Central memory CD8-positive, alpha-beta T cell (primary cell): ENCODE measurements at places on chromosomes 3 and 15.

GRCh38 chr3:157064402-157064801 is 95.5 kb downstream of the CCNL1 start:
- DNase-seq: no peak
- H3K27ac ChIP-seq: no peak overlapping the region
- peaks cover 7% of the 10 kb centered on the region for H3K36me3 ChIP-seq
- H3K4me1 ChIP-seq: peaks cover 36% of the 10 kb centered on the region
- no peaks in the 10 kb centered on the region for H3K27me3 ChIP-seq

DNA sequence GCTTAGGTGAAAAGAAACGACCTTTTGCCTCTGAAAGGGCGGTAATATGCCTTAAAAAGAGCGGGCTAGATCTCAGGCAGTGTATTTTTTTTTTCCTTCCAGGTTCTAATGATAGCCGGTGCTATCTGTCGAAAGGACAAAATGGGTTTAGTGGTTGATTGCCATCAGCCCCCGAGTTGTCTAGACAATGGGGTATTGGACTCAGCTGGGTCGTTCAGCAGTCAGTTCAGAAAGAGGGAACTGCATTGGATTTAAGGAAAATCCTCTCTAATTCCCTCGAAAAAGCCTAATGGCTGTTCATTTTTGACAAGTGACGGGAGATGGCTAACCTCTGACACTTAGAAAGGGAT is 728 bp downstream of the EIF2B5 start:
- DNase-seq: no peak
- peaks cover 21% of the 10 kb centered on the region for H3K36me3 ChIP-seq
- no peaks in the 10 kb centered on the region for H3K27me3 ChIP-seq
- H3K4me1 ChIP-seq: peaks cover 44% of the 10 kb centered on the region
- peak overlapping the region; percentile 92 for H3K27ac ChIP-seq
- H3K4me3 ChIP-seq: peak overlapping the region; percentile 94

DNA sequence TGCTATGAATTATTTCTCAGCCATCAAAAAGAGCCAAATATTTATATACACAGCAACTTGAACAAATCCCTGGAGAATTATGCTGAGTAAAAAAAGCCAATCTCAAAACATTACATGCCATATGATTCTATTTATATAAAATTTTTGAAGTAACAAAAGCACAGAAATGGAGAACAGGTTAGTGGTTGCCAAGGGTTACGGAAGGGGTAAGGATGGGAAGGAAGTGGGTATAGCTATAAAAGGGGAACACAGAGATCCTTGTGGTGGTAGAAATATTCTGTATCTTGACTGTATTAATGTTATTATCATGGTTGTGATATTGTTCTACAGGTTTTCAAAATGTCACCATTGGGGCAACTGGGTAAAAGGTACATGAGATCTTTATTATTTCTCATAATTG is 62.3 kb upstream of the ASB14 start:
- no peak for DNase-seq
- no peaks in the 10 kb centered on the region for H3K27me3 ChIP-seq
- H3K4me1 ChIP-seq: no peaks in the 10 kb centered on the region
- H3K36me3 ChIP-seq: no peaks in the 10 kb centered on the region

DNA sequence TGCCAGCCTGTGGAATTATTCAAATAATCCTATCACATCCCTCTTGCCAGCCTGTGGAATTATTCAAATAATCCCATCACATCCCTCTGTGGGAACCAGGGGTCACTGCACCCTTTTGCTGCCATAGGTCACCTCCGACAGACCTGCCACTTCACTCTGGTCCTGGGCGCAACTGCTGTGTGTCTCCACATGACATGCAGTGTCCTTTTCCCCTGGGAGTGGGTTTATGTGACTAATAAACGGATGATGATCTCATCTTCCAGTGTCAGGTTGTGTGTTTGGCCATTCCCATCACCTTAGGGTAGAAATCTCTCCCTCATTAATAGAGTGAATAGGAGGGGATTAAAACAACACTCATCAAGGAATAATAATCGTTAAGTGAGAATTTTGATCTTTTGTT is 603.6 kb upstream of the NR2F2 start:
- peaks cover 15% of the 10 kb centered on the region for H3K27me3 ChIP-seq
- H3K27ac ChIP-seq: no peak overlapping the region
- H3K4me3 ChIP-seq: no peak overlapping the region
- no peaks in the 10 kb centered on the region for H3K4me1 ChIP-seq
- no peaks in the 10 kb centered on the region for H3K36me3 ChIP-seq

DNA sequence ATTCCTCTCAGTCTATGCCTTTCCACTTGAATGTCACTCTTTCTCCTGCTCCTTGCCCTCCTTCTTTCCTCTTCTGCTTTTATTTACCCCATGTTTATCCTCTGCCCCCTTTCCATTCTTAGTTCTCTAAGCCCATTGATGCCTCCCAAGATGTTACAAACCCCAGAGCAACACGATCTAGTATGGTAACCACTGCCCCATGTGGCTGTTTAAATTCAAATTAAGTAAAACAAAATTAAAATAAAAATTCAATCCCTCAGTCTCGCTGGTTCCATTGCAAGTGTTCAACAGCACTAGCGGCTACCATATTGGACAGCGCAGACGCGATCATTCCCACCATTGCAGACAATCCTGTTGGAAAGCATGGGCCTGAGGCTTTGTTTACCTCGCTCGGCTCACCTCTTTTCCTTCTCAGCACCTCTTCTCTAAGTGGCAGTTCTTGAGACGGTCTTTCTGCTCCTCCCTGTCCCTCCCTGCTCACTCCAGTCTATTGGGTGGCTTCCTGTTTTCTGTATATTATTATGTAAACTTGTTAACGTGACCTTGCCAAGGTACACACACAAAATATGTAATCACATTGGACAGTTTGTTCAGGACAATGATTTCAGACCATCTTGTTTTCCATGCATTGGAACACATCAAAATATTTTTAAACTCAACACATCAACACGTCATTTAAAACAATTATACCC is 21.8 kb upstream of the CA12 start:
- peaks cover 12% of the 10 kb centered on the region for H3K27me3 ChIP-seq
- H3K36me3 ChIP-seq: no peaks in the 10 kb centered on the region
- no peak overlapping the region for H3K27ac ChIP-seq
- no peak for DNase-seq
- no peak overlapping the region for H3K4me3 ChIP-seq

DNA sequence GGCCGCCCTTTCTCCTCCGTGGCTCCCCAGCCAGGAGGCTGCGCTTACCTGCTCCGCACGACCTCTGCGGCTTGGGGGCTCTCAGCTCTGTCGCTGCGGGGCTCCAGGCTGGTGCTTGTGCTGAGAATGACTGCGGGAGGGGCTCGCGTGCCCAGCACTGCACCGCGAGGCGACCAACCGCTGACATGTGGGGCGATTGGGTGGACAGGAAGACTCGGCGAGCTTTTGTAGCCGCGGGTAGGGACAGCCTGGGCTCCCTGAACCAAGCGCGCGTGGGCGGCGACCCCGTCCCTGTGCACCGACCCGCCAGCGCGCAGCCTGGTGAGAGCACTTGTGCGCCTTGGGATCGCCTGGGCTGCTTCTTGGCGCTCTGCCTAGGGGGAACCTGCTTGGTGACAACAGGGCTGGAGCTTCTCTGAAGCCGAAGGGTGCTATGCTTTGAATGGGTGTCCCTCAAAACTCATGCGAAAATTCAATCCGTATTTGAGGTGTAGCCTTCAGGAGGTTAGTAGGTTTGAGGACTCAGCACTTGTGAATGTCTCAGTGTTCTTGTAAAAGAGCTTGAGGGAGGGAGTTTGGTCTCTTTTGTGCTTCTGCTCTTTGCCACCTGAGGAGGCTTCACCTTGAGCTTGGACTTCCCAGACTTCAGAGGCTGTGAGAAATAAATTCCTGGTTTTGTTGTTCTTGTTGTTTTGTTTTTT is 50.4 kb downstream of the IL12A start:
- DNase-seq: no peak
- no peaks in the 10 kb centered on the region for H3K36me3 ChIP-seq
- H3K4me1 ChIP-seq: no peaks in the 10 kb centered on the region
- no peak overlapping the region for H3K27ac ChIP-seq
- no peak overlapping the region for H3K4me3 ChIP-seq

DNA sequence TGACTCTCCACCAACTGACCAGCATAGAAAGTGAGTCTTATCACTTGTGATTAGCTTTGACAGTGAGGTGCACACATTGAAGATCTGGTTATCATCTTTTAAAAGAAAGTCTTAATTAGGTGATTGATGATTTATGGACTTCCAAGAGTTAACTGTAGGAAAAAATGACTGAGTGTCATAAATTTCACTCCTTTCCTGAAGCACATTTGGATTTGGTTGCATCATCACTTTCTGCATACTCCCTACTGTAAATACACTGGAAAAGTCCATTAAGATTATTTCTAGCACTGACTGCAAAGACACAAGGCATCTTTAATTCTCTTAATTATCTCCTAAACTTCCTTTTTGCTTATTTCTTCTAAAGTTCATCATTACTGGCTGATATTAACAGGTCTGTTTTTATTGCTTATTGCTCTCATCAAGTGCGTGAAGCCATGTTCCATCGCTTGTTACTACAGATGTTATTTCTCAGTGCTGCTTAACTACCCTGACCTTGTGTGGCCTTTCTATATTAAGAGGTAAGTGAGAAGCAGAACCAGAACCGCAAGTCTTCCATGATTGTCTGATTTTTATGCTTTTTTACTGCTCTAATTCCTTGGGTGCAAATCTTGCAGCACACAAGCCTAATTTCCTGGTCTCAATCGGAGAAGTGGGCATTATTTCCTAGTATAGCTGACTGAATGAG is 153.2 kb downstream of the MEIS2 start:
- H3K36me3 ChIP-seq: no peaks in the 10 kb centered on the region
- H3K27me3 ChIP-seq: peaks cover 13% of the 10 kb centered on the region
- no peak overlapping the region for H3K27ac ChIP-seq
- DNase-seq: no peak
- H3K4me3 ChIP-seq: no peak overlapping the region
- no peaks in the 10 kb centered on the region for H3K4me1 ChIP-seq

DNA sequence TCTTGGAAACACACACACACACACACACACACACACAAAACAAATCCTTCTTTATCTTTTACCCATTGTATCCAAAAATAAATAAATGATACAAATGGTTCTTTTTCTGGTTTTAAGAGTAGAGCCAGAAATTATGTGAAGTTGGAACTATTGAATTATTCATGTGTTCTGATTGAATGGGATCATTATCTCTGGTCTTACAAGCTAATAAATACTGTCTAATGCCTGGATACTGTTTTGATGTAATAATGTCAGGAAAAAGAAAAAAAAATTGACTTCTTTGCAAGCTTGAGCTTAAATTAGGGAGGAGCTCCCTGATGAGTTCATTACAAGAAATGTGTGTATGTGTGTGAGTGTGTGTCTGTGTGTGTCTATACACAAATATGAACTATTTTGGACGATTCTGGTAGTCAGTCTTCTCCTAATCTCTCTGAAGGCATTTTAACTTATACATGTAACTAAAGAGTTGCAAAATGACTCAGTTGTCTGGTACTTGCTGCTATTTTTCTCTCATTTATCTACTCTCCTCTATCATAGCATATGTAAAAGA is 507.2 kb upstream of the AGTR1 start:
- no peaks in the 10 kb centered on the region for H3K27me3 ChIP-seq
- DNase-seq: no peak
- no peak overlapping the region for H3K4me3 ChIP-seq
- H3K4me1 ChIP-seq: no peaks in the 10 kb centered on the region
- H3K27ac ChIP-seq: no peak overlapping the region
- H3K36me3 ChIP-seq: peaks cover 1% of the 10 kb centered on the region

DNA sequence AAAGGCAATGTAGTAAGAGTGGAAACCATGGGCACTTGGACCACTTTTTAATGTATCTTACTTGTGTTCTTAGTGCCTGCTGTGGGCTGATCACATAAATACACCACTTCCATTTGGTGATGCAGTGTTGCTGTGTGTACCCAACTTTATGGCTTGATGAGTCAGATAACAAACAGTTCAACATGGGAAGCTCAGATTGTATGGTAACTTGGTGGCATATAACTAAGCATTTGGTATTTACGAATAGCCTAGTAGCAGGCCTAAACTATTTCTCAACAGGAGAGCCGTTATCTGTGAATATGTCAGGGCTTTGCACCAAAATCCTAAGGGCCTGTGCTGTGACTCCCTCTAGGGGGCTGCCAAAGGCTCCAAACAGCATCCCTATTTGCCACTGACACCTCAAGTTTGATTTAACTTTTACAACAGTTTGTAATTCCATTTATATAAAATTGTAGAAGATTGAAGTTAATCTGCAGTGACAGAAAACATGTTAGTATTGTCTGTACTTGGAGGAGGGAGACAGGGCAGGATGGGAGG is 640.4 kb upstream of the CADM2 start:
- H3K4me1 ChIP-seq: no peaks in the 10 kb centered on the region
- H3K27me3 ChIP-seq: no peaks in the 10 kb centered on the region
- DNase-seq: no peak
- H3K27ac ChIP-seq: no peak overlapping the region
- H3K4me3 ChIP-seq: no peak overlapping the region

DNA sequence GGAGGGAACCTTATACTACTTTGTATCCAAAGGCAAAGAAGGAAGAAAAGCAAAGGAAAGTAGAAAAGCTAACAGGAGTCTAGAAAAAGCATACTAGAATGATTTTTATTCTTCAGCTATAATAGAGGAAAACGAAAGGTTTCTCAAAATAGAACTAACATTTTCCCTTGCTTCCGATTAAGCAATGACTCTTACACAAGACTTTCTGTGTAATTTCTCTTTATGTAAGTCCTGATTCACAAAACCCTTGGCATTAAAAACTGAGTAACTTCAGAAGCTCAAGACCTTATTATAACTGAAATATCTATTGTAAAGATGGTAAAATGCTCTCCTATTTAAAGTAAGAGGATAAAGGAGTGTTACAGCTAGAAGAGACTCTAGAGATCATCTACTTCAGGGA is 97.4 kb downstream of the DTWD1 start:
- no peak overlapping the region for H3K27ac ChIP-seq
- no peaks in the 10 kb centered on the region for H3K4me1 ChIP-seq
- H3K27me3 ChIP-seq: no peaks in the 10 kb centered on the region
- peaks cover 1% of the 10 kb centered on the region for H3K36me3 ChIP-seq
- no peak for DNase-seq

DNA sequence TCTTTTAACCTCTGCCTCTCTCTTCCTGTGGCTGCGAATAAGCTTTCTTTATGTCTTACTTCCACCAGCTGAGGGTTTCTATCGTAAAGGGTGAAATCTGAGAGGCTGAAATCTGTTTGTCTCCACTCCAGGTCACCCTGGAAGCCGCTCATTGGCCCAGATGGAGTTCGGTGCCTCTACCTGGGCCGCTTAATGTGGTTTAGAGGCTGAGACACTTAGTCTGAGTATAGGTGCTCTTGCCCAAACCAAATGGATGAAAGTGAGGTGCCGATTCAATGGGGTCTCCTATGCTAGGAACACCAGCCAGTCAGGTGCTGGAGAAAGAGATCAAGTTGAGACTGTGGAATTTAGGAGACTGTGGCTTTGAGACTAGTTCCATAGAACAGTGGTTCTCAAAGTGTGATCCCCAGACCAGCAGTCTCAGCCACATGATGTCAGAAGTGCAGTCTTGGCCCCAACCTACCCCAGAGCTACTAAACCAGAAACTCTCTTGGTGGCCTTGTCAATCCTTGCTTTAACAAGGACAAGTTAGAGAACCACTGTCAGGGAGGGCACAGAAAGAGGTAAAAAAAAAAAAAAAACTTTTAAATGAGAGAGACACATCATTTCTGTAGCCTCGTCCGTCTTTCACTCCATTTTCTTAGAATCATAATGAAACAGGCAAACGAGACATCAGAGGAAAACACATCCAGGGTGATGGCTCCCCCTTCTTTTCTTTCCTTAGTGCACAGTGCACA is 54.9 kb upstream of the CCR2 start:
- H3K27ac ChIP-seq: peak overlapping the region; percentile 94
- H3K4me3 ChIP-seq: peak overlapping the region; percentile 41
- no peaks in the 10 kb centered on the region for H3K27me3 ChIP-seq
- H3K36me3 ChIP-seq: peaks cover 5% of the 10 kb centered on the region
